ENCODE measurements at places on chromosomes 6 and 20.

DNA sequence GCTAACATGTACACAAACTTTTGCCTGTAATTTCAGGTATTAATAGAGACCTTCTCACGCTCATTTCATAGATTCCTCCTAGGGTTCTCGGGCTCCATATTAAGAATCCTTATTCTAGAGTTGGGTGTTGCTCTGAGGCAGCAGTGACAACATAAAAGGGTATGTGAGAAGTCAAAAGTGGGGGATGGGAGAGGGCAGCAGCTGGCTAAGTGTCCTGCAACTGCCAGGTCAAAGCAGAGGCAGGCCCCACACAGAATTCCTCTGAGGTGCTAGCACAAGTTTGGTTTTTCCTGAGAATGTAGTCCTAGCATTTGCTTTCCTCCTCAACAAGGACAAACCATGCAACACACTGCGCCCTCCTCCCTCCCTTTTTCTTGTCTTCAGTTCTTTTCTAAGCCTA, 4.6 kb downstream of the NSFL1C start:
- DNase-seq: no peak

GRCh38 chr20:5569021-5569420, 181.2 kb upstream of the SHLD1 start:
- DNase-seq: peak; percentile 70

DNA sequence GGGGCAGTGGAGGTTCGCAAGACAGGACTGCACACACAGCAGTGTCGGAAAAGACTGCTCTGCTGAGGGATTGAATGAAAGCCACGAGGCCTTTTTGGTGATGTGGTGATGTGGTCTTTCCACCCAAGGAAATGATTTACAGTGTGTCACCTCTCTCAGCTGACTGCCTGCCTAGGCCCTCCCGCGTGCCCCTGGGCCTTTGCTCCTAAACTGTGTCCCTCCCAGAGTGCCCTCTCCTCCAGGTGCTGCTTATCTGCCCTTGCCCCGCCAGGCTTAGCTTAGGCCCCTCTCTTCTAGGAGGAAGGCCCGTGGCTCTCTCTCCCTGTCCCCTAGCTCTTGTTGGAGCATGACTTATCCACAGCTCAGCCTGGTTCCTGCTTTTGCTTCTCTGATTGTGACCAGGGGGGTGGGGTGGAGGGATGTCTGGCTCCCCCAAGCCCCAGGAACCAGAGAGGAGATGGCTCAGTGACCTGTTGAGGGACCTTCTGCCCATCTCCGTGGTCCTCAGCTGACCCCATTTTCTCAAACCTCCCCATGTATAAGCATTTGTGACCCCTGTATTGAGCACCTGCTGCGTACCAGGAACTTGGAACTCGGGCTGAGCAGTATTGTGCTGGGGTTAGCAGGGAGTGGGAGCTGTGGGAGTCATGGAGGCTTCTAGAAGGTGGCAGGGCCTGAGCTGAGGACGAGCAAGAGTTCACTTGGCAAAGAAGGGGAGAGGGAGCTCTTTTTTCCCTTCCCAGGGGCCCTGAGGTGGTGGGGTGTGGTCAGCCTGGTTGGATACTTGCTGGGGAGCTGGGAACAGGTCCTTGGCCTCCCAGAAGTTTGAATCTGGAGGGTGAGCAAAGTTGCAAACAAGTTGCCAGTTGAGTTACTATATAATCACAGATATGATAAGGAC, 2.2 kb downstream of the SRC start:
- DNase-seq: no peak

- DNase-seq: no peak
These were observed 927 bp downstream of the IL20RA start for GRCh38 chr6:137043710-137044365.

DNA sequence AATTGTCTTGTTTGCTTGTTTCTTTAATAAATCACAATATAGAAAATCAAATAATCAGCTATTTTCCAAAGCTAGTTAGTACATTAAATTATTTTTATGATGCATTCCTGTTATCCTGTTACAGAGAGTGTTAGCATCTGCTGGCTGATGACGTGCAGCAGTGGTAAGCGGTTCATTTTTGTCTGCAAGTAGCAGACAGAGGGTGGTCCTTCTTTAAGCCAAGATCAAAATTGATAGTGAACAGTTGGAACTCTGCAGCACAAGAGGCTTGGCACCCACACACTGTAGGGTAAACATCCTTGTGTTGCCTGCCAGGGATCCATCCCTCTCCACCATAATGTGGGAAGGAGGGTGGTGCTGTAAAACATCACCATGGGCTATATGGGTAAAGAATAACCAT, 158.3 kb downstream of the FRK start:
- no peak for DNase-seq

DNA sequence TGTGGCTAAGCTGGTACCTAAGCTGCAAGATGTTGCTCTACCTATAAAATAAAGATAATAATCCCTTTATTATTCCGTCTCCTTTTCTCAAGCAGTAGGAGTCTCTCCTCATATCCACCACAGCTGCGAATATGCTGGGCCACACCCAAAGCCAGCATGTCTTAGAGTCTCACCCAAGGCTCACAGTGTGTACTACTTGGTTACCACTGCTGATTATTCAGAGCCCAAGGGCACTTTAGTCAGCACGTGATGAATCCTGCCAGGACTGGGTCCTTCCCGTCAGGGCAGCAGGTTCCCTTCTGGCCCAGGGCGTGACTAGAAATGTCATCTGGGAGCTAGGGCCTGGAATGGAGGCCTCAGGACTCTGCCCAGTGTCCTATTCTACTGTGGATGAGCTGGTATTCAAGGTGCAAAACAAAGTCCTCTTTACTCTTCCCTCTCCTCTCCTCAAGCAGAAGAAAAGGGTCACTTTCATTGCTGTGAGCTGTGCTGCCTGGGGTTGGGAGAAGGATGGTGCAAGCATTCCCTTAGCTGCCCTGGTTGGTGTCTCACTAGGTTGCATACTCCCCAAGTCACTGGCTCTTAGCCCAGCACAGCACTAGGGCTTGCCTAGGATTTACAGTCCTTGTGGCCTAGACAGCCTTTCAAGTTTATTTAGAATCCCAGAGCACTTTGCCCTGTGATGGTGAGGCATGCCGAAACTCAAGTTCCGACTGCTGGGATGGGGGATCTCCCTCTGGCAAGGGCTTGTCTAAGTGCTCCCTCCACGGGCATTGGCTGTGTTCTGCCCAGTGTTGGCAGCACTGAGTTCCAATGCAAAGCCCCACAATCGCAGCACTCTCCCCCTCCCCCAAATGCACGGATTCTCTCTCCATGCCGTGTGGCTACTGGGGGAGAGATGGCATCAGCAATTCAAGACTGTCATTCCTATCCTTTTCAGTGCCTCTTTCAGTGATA, 320.2 kb downstream of the BTBD9 start:
- no peak for DNase-seq

GRCh38 chr6:137105375-137105774, 60.6 kb upstream of the IL20RA start:
- DNase-seq: no peak

- DNase-seq: no peak
These were observed 250.9 kb downstream of the ANKRD60 start for GRCh38 chr20:57977569-57977968.

DNA sequence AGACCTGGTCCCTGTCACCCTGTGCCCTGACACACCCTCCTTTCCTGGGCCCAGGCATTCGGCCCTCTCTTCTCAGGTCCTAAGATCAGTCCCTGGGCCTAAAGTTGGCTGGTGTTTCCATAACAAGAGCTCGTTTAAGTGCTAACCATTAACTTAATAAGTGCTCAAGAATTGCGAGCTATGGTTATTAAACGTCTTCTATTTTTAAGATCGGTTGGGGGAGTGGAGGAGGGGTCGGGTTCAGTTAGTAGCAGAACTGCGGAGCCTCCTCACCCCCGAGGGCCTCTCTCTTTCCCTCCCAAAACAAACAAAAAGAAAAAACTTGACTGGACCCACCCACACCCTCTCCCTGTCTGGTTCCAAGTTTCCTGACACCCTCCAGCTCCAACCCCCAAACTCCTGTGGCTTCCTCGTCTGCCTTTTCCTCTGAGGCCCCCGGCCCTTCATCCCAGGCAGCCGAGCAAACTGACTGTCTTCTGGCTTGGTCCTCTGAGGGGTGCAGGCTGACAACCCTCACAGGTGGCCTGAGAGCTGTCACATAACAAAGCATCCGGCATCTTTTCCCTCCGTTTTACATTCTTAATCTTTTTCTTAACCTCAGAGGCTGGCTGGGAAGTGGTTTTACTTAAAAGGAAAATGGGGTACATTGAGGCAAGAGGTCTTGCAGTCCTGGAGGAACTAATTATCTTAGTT, 2.0 kb downstream of the STK35 start:
- no peak for DNase-seq

DNA sequence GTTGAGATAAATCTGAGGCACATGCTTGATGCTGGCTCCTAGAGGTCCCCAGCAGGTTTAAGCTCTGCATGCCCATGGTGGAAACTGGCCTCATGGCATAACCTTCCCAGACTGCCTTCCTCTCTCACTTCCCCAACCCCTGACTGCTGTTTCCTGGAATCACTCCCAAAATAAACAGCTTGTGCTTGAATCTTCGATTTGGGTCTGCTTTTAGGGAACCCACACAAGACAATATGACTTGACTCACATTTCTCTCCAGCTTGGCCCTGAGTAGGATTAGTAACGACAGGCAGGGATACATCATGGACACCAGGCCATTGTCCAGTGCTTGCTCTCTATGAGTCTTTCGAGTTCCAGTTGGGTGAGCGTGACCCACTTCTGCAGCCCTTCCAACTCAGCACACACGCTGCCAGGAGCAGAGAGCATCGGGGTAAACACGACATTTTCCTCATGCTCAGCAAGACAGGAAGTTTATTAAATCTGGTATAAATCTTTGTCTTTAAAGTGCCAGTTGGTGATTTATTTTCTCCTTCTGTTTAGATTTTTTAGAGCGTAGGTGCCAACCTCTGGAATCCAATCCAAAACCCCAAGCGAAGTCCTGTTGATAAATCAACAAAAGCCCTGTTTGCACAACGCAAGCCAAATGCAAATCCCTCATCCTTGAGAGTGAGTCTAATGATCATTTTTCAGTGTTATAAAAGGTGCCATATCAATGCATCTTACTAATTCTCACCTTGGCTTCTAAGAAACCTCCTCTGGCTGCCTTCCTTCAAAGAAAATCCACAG, 135.0 kb downstream of the FOXA2 start:
- no peak for DNase-seq

DNA sequence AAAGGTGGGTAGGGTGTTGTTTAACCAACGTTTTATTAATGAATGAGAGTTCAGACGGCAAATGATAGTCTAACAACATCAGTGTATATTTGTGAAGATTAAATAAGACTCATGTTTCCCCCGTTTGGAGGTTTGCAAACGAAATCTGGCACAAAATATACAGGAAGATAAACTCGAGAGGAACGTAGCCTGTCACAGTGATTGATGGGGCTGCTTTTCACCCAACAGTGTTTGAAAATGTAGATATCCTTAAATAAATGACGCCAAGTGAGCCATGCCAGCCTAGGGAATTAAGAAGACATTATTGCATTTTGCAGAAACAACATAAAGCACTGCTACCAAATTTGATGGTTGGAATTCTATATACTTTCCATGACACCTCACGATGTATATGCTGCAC, 696.5 kb upstream of the FLRT3 start:
- DNase-seq: no peak

- no peak for DNase-seq
These were observed 35.0 kb downstream of the SYTL3 start for GRCh38 chr6:158684745-158685324.

GRCh38 chr6:156773935-156774852, 3.0 kb upstream of the ARID1B start:
- DNase-seq: no peak

DNA sequence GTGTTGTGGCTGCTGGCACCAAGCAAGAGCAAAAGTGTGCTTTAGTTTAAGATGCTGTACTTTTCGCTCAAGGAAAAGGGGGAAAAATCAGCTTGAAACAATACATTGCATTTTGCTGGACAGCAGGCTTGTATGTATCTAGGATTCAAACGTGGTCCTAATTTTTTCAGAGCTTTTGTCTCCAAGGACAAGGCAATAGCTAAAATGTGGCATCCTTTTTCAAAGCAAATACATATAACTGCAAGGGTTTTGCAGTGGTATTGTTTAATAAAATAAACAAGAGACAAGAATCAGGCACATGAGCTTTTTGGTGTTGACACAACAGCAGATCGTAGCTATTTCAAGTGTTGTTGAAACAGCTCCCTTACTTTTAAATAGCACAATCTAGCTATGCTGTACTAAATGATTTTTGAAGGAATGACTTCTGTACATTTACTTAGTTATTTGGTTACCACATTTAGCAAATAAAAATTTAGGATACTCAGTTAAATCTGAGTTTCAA, 137.0 kb upstream of the HEY2 start:
- DNase-seq: no peak

DNA sequence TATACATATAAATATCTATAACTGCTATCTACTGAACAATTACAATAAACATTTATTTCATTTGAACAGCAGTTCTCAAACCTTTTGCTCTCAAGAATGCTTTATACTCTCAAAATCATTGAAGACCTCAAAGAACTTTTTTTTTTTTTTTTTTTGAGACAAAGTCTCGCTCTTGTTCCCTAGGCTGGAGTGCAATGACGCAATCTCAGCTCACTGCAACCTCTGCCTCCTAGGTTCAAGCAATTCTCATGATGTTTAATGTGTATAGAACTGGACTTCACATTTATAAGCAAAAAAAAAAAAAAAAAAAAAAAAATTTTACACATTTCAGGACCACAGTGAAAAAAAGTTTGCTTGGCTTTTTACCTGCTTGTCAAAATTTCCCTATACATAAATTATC, 11.7 kb downstream of the UBE2V1 start:
- no peak for DNase-seq

DNA sequence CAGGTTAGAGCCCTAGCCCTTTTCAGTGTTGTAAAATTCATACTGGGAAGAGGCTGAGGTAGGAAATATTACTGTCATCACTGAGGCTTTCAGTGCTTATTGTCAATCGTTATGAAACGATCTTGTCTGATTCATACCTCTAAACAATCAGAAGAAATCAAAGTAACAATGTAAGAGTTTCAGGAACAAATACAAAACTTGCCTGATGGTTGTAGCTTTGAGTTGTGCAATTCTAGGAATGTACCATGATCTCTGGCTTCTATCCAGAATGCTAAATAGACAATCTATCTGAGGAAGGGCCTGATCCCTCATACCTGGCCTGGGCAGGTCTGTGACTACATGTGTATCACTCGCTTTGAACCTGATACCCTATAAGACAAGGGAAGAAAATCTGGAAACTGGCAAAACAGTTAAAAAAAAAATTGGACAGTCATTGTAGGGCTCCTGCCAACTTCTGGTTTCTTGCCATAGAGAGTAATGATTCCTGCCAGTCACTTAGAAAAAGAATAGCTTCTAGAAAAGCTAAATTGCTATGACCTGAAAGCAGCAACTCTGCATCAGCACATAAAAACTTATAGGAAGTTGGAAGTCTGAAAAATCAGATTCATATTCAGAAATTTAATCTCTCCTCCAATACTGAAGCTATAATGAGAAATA, 234.7 kb downstream of the BTBD9 start:
- DNase-seq: no peak

DNA sequence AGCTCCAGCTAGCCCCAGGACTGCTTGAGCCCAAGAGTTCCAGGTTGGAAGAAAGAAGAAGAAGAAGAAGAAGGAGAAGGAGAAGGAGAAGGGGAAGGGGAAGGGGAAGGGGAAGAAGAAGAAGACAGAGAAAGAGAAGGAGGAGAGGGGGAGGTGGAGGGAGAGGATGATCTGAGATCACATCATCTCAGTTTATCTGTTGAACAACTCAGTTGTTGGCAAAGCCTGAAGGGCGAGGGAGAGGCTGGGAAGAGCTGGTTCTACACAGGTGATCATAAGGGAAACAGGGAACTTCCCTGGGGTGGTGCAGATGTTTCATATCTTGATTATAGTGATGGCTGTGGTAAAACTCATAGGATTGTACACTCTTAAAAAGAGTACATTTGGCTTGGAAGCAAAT, 3.1 kb upstream of the RRBP1 start:
- no peak for DNase-seq
